ENCODE measurements at places on chromosomes 7 and 10.

- no peak for DNase-seq
These were observed 115.9 kb upstream of the DNAJB12 start for GRCh38 chr10:72470666-72471065.

DNA sequence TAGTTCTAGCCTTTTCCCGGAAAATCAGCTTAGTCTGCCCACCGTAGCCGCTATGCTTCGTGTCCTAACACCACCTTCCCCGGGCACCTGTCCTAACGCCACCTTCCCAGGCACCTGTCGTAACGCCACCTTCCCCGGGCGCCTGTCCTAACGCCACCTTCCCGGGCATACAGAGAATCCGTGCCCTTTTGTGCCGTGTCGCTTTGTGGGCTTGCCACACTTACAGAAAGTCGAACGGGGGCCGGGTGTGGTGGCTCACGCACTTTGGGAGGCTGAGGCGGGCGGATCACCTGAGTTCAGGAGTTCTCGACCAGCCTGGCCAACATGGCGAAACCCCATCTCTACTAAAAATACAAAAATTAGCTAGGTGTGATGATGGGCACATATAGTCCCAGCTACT lies 73.6 kb upstream of the DNAJB6 start:
- no peak for DNase-seq

- no peak for DNase-seq
These were observed 31.9 kb downstream of the DLD start for GRCh38 chr7:107922886-107923285.

- DNase-seq: no peak
These were observed 12.4 kb downstream of the PCLO start for GRCh38 chr7:83150310-83150709.

- no peak for DNase-seq
These were observed 125.3 kb downstream of the SEC23IP start for GRCh38 chr10:120017733-120018417.

- DNase-seq: no peak
These were observed 647.3 kb upstream of the GHITM start for GRCh38 chr10:83492004-83492403.

GRCh38 chr10:106873770-106874603 lies 290.5 kb downstream of the SORCS1 start:
- no peak for DNase-seq

- no peak for DNase-seq
These were observed 1.0 kb upstream of the TRDMT1 start for GRCh38 chr10:17202506-17202905.

DNA sequence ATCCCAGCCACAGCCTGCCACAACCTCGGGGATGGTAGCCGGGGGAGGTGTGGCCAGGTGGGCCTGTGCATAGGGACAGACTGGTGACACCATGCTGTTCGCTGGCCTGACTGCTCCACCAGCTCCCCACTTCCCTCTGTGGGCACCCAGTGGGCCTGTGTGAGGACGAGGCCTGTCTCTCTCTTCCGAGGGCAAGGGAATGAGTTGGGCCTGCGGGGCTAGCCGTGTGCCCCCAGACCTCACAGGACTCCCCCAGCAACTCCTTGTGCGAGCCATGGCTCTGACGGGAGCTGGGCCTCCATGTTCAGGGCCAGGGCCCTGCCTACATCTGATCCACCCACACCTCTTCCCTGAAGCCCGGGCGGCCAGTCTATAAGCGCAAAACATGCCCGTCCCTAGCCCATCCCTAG lies 40.5 kb downstream of the PWWP2B start:
- no peak for DNase-seq

- no peak for DNase-seq
These were observed 106.6 kb upstream of the INHBA start for GRCh38 chr7:41809529-41809939.

DNA sequence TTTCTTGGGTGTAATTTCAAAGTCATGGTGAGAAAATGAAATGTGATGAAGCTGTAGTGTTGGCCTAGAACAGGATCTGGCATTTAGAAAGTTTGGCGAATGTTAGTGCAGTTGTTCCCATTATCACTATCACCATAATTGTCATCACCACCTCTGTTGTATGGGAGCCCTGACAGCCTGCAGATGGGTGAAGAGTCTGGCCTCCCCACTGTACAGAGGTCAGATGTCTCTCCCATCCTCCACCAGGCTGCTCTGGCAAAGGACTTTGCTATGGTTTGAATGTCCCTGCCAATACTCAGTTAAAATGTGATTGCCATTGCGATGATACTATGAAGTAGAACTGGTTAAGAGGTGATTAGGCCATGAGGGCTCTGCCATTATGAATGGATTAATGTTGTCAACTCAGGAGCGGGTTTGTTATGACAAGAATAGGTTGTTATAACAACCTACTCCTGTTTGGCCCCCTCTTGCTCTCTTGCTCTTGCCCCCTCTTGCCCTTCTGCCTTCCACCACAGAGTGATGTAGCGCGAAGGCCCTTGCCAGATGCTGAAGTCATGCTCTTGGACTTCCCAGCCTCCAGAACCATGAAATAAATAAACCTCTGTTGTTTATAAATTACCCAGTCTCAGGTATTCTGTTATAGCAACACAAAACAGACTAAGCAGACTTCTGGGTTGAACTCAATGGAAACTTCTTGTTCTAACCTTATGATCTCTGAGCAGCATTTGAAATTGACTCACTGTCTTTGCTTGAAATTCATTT lies 90.0 kb downstream of the GRK5 start:
- no peak for DNase-seq

DNA sequence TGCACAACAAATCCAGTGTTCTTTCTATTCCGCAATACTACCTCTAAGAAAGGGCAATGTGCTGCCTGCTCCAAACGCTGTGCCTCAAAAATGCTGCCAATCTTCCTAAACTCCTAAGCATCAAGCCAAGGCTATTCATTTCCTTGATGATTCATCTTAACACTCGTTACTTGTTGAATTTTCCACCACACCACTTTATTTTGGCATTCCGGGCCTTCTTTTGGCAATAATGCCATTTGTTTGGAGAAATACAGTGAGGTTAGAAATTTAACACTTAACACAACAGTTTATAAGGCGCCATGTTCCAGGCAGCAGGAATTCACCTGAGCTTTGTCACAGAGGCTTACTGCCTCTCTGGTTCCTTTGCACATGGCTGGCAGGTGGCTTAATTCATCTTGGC lies 82.6 kb upstream of the ABCB5 start:
- no peak for DNase-seq

- DNase-seq: no peak
These were observed 11.2 kb upstream of the PRDX3 start for GRCh38 chr10:119189811-119190282.

GRCh38 chr10:28149746-28150145 lies 150.9 kb upstream of the ODAD2 start:
- no peak for DNase-seq

DNA sequence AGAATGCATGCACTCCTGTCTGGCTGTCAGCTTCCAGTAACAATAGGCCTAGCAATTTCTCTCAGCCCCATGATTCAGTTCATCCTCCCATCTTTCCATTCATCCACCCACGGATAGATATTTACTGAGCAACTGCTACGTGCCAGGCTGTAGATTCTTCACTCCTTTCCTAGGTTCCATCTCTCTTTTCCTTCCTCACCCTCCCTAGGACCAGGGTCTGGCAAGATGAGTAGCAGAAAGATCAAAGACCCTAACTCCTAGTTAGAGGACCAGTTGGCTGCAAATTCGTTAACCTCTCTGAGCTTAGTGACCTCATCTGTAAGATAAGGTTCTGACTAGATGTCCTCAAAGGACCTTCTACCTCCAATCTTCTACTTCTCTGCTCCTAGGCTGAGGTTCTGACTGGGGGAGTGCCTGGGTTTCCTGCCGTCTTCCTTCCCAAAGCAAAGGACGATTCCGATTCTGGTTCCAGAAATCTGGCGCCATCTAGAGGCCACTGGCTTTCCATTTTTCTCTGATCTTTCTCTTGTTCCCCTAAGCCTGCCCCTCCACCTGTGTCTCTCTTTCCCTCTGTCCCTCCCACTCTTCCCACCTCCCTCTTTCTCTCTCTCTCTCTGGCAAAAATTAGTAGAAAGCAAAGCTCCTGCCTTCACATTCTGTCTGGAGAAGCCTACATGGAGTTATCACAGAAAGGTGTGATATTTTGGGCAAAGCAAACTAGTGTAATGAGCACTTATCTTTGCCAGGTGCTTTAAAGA lies 26.2 kb downstream of the TBATA start:
- DNase-seq: peak; percentile 66

DNA sequence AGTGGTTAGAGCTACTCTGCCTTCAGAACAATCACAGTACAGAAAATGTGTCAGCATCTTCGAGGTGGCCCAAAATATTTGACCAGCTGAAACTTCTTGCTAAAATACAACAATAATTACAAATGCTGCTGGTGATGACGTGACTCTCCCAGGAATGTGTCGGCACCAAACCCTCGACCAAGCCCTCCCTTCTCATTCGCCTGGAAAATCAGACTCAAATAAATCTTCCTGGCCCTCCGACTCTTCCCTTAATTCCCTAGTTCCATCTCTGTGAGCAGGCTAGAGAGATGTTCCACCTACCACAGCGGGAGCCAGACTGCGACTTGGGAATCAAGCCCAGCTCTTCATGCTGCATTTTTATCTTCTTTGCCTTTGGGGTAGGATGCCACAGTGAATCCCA lies 4.1 kb downstream of the PRSS2 start:
- no peak for DNase-seq

DNA sequence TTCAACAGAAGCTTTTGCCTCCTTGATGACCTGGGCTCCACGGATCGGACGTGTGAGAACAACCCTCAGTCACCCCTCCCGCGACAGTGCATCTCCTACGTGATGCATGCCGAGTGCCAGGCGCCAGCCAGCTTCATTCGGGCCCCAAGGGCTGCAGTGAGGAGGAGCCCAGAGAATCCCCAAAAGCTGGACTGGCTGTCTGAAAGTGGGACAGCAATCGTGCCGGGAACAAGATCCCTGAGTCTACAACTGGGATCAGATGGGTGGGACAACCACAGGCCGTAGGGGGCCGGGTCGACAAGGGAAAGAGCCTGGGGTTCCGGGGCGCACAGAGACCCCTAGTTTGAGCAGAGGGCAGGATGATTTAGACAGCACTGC lies 27.2 kb downstream of the EBF3 start:
- no peak for DNase-seq

- no peak for DNase-seq
These were observed 275.9 kb downstream of the PRPF18 start for GRCh38 chr10:13862546-13863233.

- DNase-seq: no peak
These were observed 66.4 kb upstream of the IFRD1 start for GRCh38 chr7:112383671-112384417.

GRCh38 chr7:133124974-133125373 lies 43.1 kb upstream of the CHCHD3 start:
- no peak for DNase-seq

DNA sequence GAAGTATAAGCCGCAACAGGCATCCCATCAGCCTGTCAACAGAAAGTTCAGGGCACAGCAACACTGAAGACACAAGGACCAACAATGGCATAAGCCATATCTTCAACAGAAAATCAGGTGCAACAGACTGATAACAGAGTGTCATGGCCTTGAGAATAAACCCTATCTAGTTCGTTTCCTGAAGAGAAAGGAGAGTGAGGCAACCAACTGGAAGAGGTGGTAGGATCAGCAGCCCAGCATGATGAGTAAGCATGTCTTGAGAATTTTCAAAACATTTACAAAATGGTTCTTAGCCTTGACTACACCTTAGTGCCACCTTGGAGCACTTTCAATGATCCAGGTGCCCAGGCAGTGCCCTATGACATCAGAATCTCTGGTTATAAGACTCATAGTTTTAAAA lies 290.2 kb upstream of the SEMA3C start:
- DNase-seq: no peak

DNA sequence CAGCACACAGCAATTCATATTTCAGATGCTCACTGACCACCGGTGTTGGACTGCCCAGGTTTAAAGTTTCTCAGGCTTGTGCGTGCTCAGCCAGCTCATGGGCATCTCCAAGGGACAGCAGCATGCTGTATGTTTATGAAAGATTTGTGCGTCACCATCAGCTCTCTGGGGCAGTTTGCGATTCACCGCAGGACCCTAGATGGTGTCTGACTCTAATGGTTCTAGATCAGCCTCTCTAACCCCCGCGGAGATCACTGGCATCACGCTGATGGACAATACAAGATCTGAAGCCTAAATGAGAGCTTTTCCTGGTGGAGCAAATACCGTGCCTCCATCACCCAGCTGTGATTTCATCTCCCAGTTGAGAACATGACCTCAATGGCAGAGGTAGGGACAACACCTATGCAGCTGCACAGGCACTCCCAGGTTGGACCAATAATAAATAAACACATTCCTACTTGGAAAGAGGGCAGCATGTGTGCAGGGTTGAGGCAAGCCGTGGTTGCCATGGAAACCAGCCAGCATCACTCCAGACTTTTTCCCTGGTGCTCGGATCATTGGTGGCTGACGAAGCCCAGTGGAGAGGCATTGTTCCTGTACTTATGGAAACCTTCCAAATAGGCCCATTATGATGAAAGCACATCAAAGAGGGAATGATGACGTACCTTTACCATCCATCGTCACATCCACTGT lies 253.6 kb downstream of the KCNMA1 start:
- DNase-seq: no peak

DNA sequence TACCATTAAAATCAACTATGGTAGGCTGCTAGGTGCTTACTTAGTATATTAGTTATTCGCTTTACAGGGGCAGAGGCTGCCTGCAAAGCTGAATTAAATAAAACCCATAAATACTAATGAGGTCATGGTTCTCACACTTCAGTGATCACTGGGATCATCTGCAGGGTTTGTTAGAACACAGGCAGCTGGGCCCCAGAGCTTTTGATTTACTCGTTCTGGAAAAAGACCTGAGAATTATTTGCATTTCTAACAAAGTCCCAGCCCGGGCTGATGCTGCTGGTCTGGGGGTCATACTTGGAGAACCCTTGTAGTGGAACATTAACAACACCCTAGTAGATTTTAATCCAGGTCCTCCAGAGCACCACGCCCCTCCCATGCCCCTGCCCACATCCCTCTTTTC lies 8.5 kb downstream of the UCN3 start:
- DNase-seq: no peak

- peak; percentile 38 for DNase-seq
These were observed 84.0 kb downstream of the NRBF2 start for GRCh38 chr10:63217120-63217605.

GRCh38 chr7:81645435-81645834 lies 124.4 kb downstream of the HGF start:
- no peak for DNase-seq

Data from right renal pelvis (tissue), 4 donors.